ENCODE measurements at places on chromosomes 1 and 21.
A peak's percentile ranks its signal among the peaks of the same experiment; 100 is the strongest.

DNA sequence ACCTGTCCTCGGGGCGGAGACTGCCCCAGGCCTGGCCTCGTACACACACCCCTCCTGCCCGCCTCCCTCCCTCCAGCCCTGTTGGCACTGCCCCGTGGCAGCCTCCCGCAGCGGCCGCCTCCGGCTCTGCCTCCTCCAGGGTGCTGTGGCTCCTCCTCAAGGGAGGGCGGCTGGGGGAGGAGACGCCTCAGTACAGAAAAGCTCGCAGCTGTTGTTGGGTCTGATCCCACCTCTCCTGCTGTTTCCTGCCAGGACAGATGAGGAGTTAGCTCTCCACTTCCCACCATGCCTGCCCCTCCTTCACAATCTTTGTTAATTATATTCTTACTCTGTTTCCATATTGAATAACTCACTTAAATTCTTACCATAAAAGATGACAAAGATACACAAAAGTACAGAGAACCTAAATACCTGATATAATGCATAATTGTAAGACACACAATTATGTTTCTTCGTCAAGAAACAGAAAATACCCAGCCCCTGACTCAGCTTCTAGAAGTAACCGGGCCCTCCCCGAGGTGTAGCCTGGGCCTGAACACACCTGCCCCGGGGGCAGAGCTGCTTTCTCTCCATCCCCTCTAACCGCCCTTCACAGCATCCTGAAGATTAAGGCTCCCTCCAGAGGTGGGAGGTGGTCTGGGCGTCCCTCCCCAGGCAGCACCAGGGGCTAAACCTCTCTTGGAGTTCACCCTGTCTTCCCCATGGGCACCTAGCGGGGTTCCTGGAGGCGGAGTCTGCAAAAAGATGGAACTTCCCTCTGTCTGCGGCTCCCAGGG lies 30.6 kb upstream of the COL6A1 start:
- DNase-seq: no peak

- DNase-seq: no peak
Measured at GRCh38 chr1:233897325-233898162, 6.9 kb upstream of the SLC35F3 start.

- no peak for DNase-seq
Measured at GRCh38 chr1:12132078-12132477, 34.7 kb upstream of the TNFRSF1B start.

- no peak for DNase-seq
Measured at GRCh38 chr1:236702791-236703394, 16.6 kb downstream of the ACTN2 start.

DNA sequence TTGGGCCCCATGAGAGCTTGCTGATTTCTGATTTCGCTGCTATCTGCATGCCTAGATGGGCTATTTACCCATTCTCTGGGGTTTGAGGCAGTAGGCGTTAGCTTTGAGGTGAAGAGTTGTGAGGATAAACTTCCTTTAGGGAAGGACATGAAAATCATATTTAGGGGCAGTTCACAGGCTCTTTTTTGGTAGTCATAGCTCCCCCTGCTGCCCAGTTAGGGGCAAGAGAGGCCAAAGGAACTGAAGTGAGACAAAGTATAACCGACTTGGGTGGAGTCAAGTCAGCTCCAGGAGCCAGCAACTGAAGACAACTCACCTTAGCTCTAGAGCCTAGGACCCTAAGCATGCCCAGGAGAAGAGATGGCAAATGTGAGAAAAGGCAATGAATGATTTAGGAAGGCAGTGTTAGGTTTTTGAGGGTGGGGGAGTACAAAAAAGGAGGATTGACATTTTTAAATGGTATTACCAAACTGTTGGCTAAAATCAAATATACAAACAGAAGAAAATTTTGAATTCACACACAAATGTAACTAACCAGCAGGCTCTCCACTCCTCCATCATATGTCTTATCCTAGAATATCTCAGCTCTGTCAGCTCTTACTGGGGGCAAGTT lies 625.2 kb downstream of the LMO4 start:
- peak; percentile 35 for DNase-seq

- no peak for DNase-seq
Measured at GRCh38 chr21:28309596-28309995, 683.1 kb downstream of the LTN1 start.

- DNase-seq: no peak
Measured at GRCh38 chr1:24443241-24443656, 27.6 kb downstream of the NIPAL3 start.

DNA sequence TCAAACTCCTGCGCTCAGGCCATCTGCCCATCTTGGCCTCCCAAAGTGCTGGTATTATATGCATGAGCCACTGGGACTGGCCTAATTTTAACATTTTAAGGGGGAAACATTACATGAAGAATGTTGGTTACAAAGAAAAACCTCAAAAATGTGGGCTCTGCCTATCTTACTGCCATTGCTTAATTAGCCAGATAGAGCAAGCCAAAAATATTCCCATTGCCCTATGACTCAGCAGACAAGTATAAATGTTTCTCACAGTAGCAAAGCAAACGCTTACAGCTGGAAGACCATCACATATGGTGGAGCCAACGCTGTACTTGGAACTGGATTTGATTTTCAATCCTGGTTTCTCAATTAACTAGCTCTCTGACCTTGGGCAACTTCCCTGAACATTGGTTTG lies 502.0 kb downstream of the SMYD3 start:
- DNase-seq: no peak

DNA sequence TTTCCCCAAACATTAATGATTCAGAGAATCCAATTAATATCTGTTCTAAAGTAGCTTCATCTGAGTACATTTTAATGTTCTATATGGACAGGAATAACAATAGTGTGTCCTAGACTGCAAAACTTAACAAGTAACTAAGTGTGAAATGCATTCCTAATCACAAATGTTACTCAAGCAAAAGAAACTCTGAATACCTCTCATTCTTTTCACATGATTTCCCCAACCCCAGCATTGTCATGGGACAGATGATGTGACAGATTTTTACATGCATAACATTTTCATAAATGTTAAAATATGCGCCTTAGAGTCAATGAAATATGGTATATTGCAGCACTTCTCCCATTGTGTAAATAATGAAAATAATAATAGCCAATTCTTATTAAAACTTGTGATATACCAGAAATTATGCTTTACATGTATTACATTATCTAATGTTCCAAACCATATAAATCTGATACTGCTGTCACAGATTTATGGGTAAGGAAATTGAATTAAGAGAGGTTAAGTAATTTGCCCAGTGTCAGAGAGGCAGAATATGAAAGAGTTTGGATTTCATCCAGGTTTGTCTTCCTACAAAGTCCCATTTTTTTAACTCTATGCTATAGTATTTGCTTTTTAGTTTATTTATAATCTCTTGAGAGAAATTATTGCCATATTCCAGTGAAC lies 269.4 kb downstream of the LRRC7 start:
- no peak for DNase-seq

DNA sequence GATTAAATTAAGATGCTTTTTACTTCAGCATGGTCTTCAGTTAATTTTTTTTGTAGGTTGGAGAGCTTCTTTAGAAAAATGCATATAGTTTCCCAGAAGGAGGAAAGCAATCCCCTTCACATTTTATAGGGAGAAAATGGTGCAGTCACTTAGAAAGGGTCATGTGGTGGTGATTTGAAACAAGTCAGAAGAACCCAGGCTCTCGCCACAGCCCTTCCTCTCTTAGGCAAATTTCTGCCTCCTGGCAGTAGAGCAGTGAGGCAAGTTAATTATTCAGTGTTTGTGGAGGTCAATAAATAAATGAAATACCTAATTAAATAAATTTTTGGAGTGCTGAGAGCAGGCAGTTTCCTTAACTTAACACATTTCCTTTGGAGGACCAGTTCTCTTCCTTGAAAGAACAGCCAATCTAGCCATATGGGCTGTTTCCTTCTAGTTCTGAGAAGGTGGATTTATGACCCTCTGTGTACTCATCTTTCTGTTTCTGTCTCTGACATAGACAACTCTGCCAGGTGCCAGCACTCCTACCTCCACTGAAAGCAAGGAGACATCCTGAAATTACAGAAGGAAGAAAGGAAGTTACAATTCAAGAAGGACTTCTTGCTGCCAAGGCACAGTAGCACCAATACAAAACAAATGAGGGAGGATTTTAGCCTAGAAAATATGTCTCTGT lies 19.0 kb upstream of the POGZ start:
- no peak for DNase-seq

GRCh38 chr1:86914998-86915736 lies 732 bp downstream of the HS2ST1 start:
- DNase-seq: peak; percentile 47

GRCh38 chr21:44539991-44540666 lies at the start of gene KRTAP10-1:
Gene KRTAP10-1 (minus strand): TSS chr21:44540195. CDS start chr21:44540150, 45 bp downstream.
- DNase-seq: no peak

DNA sequence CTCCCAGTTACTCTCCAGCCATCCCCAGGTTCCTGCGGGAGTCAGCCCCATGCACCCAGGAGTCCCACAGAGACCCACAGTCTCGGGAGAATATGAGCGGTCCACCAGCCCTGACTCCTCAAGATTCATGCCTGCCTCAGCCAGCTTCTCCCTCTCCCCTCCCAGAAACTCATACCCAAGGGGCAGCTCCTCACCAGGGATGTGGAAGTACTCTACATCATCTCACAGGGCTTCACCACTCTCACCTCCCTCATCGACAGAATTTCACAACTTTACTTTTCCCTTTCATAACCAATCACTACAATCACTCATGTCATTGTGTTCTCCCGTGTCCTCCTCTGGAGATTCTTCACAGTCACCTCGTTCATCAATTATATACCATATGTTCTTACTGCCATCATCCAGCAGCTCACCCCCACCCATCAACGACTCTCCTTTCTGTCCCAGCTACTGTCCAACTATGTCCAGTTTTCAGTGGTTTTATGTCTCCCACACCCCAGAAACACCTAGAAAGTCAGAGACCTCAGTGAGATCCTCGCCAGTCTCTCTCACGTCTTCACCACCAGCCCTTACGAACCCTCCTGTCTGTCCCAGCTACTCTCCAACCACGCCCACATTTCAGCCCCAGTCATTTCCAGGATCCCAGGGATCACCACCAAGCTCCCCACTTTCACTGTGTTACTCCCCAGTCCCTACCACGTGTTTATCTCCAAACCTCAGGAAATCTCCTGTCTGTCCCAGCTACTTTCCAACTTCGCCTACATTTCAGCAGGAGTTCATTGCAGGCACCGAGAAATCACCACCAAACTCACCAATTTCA lies 1530.1 kb upstream of the TPTE start:
- DNase-seq: no peak

DNA sequence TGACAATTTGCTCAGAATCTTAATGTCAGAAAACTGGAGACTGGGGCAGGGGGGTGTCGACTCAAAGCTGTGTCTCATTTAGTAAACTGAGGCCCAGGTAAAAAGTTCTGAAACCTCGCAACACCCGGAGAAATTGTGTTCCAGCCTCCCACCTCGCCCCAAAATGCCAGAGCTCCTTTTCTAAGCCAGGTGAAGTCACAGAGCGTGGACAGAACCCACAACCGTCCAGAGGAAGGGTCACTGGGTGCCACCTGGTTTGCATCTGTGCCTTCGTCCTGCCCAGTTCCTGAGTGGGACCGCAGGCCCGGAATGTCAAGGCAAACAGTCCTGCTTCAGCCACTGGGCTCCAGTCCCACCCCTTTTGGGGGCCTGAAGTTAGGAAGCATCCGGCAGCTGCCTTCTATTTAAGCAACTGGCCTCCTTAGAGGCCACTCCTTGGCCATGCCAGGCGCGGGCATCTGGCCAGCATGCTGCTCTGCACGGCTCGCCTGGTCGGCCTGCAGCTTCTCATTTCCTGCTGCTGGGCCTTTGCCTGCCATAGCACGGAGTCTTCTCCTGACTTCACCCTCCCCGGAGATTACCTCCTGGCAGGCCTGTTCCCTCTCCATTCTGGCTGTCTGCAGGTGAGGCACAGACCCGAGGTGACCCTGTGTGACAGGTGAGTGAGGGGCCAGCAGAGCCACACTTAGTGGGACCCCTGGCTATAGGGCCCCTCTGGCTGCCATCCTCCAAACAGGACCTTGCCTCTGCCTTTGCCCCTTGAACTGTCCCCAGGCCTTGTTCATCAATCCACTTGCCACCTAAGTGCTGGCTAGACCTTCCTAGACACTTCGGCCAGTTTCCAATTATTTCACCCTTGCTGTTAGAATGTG lies at the start of gene TAS1R1:
Gene TAS1R1, plus strand, starts transcription at position 401 of the 872 bp plus-strand sequence. Its CDS starts 67 bp downstream, at position 468.
- DNase-seq: no peak

DNA sequence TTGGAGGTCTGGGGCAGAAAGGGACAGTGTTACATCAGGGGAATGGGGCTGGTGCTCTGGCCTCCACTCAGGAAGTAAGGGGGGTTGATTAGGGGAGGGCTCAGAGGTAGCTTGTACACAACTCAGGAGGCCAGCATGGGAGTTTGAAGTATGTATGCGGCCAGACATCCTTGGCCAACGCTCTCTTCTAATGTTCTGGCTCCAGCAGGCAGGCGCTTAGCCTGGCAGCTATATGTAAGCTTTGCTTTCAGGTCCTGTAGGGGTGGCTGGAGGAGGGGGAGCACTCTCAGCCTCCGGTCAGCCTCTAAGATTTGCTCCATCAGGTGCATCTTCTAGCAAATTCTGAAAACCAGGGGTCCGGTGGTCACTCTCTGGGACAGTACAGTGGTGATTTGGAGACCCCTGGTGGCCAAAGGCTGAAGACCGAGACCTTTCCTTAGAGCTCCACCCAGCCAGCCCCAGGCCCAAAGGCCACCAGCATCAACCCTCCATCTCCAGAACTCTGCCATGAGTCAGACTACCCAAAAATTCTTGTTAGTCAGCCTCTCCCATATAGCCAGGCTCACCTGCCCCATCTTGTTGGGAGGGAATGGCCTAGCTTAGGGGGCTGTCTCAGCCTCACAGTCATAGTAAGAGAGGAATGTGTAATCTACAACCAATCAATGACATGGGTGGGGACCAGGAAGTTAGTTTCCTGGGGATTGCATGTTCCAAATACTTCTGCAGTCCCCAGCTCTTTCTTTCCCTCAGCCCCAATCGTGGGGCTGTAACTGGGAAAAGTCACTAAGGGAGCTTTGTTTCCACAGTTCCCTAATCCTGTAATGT lies 9.7 kb upstream of the COL8A2 start:
- DNase-seq: no peak

DNA sequence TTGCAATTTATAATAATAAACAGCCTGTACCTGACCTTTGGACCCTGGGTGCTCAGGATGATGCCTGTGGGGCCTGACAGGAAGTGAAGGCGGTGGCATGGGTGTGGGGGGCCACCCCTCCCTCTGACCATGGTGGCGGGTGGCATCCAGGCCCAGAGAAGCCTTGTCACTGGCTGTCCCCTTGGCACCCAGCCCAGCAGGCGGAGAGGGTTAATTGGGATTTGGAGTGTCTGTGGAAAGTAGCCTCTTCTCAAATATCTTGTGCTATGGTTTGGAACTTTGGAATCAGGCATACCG lies 20.5 kb downstream of the SOX13 start:
- no peak for DNase-seq

- DNase-seq: no peak
Measured at GRCh38 chr1:159554696-159555095, 18.9 kb upstream of the OR10J5 start.

DNA sequence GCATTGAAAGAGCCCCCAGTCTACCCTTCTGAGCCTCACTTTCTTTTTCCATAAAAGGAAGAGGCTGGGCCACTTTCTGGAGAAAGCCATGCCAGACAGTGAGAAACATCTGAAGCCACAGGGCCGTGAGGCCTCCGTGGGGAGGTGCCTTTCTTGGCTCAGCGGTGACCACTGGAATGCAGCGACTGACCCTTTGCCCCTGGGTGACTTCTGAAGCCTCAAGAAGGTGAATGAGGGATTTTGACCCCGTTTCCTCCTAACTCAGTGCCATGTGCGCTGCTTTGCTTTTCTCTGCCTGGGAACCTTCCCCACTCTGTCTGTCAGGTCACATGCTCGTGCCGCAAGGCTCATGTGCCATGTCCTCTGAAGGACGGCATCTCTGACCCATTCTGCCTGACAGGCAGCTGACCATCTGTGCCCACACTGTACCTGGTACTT lies 44.7 kb upstream of the A3GALT2 start:
- no peak for DNase-seq
